ENCODE measurements at places on chromosomes 7 and 10.

DNA sequence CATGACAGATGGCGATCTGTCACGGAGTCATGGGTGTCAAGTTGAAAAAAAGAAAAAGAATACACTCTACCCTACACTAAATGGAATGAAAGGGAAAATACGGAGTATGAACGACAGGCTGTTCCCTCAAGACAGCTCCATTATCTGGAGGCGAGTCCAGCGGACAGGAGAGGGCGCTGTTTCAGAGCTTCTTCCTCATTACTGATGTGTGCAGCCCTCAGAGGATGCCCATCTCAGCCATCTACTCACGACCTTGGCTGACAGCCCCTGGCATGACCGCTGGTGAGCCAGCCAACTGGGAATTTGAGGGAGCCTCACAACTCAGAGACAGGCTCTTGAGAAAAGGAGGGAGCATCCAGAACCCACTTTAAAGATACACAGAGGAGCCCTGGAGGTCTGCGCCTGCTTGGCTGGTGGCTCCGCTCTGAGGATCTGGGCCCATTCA is 49.6 kb upstream of the SMNDC1 start:
- peak; percentile 63 for DNase-seq

- DNase-seq = no peak
These were observed 14.0 kb downstream of the ARL4A start for GRCh38 chr7:12701433-12701832.

DNA sequence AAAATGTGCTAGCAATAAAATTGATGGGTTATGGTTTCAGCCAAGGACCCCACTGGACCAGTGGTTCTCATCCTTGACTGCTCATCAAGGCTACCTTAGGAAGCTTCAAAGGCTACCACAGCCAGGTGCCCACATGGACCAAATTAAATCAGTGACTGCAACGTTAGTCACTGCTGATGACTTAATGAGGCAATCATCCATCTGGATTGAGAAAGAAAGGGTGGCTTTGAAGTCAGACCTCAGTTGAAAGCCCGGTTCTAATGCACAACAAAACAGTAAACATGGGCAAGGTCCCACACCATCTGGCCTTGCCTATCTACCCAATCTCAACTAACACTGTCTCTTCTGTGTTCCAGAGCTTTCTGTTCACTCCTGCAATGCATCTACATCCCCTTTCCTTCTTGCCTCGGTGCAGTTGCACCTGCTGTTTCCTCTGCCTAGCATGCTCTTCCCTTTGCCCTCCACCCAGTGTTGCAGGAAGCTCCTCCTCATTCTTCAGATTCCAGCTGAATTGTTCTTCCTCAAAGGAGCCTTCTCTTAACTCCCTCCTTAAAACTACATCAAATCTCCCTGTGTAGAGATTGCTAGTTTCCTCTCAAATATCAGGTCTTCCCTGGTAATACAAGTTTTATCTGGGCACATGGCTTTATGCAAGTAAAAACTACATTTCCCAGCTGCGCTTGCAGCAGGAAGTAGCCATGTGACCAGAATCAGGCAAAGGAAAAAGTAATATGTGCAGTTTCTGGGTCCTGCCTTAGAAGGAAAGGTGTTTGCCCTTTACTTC is 10.3 kb upstream of the KCNK18 start:
- DNase-seq = no peak

- no peak for DNase-seq
These were observed 5.0 kb upstream of the CFAP58 start for GRCh38 chr10:104348601-104349000.

DNA sequence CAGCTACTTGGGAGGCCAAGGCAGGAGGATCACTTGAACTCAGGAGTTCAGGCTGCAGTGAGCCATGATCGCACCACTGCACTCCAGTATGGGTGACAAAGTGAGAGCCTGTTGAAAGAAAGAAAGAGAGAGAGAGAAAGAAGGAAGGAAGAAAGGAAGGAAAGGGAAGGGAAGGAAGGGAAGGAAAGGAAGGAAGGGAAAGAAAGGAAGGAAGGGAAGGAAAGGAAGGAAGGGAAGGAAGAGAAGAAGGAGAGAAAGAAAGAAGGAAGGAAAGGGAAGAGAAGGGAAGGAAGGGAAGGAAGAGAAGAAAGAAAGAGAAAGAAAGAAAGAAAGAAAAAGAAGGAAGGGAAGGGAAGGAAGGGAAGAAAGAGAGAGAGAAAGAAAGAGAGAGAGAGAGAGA is 61.5 kb downstream of the CLIP2 start:
- DNase-seq = no peak

GRCh38 chr7:85736085-85736484 is 549.2 kb upstream of the SEMA3D start:
- DNase-seq = no peak

- DNase-seq = no peak
These were observed 20.9 kb downstream of the TTYH3 start for GRCh38 chr7:2652736-2653060.

DNA sequence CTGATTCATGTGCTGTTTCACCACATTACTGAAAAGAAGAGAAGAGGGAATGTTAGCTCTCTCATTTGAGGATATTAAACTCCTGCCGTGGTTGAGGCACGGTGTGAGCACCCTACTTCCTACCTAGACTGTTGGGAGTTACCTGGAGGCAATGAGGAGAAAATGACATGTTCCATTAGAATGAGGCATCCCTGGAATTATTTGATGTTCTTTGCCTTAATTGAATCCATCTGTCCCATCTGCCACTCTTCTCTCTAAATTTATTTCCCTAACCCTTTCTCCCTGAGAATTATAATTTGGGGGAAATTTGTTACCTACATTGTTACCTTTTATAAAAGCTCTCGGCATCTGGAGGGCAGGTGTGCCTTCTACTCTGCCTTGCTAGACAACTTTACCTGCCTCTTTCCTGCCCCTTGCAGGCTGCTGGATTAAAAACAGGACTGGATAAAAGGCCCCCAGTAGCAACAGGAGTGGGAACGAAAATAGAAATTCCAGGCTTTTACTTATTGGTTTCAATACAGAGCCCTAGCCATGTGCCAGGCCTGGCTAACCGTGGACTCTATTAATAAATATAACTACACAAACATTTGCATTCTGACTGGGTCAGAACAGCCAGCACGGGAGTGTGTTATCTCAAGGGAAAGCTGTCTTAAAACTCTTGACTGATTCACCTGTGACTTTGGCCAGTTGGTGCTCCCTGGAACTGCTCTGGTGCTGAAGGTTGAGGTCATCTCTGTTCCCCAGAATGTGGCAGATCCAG is 4.4 kb upstream of the ATXN7L1 start:
- DNase-seq = no peak

DNA sequence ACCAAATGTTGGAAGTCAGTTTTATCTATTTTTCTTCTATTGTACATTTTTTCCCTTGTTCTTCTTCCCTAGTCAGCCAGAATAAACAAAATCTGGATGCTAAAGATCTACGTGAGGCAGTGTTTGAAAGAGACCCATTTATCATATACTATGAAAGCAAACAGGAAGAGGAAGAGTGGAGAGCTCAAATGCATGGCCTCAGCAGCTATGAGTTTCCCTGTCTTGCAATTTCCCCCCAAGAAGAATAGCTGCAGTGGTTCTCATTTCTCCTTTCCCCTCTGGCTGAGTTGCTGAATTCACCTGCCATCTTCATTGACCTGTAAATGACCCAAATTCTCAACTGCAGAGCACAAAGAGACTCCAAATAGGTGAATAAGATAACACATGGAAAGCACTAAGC is 347.1 kb upstream of the NRP1 start:
- DNase-seq = no peak

- peak; percentile 71 for DNase-seq
These were observed 900 bp upstream of the MICALL2 start for GRCh38 chr7:1459920-1460820.

GRCh38 chr7:126700807-126701604 is 551.7 kb downstream of the GRM8 start:
- DNase-seq = peak; percentile 76

GRCh38 chr10:124691002-124691401 is 53.2 kb downstream of the FAM53B start:
- no peak for DNase-seq

- DNase-seq = no peak
These were observed 31.9 kb downstream of the MICU1 start for GRCh38 chr10:72593963-72594362.

- DNase-seq = no peak
These were observed 181.8 kb upstream of the FERD3L start for GRCh38 chr7:19327018-19327417.

GRCh38 chr10:72663971-72664370 is 28.0 kb upstream of the MCU start:
- DNase-seq = no peak
